Heart right ventricle (tissue), 16 donors: ENCODE measurements at places on chromosomes 16 and 17. TPM values are rescaled to one million over a fixed set of nuclear protein-coding genes. Genes with fewer than 3 reads are reported as not detected.

DNA sequence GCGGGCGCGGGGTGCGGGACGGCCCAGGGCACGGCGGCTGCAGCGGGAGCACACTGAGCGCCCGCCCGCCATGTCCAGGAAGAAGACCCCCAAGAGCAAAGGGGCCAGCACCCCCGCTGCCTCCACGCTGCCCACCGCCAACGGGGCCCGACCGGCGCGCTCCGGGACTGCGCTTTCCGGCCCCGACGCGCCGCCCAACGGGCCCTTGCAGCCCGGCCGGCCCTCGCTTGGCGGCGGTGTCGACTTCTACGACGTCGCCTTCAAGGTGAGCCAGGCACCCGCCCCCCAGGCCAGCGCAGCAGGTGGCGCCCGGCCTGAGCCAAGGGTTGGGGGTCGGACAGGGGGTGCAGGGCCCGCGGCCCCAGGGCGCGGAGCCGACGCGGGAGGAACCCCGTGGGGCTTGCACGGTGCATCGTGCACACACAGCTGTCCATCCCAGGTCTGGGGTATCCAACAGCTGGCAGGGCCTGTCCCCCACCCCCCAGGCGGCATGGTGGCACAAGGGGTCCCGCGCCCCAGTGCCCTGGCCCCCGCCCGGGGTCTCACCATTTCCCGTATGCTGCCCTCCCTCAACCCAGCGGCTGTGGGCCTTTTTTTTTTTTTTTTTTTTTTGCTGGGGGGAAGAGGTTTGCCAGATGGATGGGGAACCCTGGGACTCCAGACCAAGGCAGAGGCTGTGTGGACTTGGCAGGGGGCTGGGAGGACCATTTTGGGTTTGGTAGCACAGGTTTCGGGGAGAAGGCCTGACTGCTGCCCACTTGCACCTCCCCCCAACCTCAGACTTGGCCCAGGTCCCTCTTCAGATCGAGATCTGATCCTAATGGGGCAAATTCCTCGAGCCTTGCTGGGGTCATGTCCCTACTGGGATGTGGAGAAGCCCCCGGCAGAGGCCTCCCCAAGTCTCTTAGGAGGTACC lies 547 bp downstream of the RAB26 start:
- no peak for DNase-seq

Gene ELMO3
- polyA plus RNA-seq, result 1.9 TPM

Gene TP53
- polyA plus RNA-seq, result 7.9 TPM

Gene KCNG4
- polyA plus RNA-seq, result not detected

DNA sequence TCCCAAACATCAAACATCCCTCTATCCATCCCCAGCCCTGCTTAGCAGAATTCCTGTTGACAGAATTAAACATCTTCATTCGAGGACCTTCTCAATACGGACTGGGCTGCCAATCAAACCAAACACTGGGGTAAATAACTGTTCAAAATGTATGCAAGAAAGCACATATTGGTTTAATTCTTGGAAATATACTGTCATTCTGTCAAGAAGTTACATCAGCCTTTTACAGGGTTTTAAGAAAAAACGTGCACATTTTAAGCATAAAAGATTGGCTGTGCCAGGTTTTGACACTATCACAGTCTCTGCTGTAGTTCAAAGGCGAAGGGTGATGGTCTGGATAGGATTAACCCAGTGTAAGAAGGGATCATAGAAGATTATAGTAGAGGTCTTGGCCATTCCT lies 25.1 kb upstream of the CCNF start:
- no peak for DNase-seq

GRCh38 chr16:55559933-55560516 lies 6.5 kb upstream of the CAPNS2 start:
- DNase-seq, result no peak
